ENCODE measurements at places on chromosomes 1 and 21.

DNA sequence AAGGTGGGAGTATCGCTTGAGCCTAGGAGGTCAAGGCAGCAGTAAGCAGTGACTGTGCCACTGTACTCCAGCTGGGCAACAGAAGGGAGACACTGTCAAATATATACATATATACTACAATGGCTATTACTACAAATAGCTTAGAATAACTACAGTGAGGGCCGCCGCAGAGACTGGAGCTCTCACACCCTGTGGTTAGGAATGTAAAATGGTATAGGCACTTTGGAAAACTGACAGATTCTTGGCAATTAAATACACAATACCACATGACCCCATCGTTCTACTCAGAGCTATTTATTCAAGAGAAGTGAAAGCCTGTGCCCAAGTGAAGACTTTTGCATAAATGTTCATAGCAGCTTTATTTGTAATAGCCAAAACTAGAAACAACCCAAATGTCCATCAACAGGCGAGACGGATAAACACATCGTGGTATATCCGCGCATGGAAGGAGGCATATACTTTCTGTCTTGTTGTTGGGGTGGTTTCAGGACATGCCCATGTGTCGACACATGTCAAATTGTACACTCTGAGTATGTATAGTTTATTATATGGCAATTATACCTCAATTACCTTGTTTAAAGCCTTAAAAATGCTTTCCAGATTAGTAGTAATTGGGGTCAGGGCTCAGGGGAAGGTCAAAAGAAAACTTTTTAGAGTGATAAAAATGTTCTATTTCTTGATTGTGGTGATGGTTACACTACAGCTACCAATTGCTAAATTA, 123.4 kb downstream of the RIPK4 start:
- DNase-seq, result no peak

DNA sequence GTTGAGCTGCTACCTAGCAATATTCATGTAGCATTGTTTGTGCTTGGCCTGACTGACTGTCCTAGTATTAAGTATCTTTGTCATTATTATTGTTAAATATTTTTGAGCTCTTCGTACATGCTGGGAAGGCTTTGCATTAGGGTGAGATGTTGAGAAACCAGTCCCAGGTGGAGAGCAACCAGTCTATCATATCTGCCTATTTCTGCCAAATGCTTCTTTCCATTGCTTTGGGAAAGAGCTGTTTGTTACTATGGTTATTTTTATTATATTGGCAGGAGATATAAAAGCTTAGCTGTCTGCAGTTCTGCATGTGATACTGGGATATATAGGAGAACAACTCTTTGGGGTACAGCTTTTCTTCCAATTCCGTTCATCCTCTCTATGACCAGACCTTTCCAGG, 85.1 kb downstream of the CLDN17 start:
- no peak for DNase-seq

GRCh38 chr1:46675549-46676314, 4.1 kb downstream of the TEX38 start:
- no peak for DNase-seq

DNA sequence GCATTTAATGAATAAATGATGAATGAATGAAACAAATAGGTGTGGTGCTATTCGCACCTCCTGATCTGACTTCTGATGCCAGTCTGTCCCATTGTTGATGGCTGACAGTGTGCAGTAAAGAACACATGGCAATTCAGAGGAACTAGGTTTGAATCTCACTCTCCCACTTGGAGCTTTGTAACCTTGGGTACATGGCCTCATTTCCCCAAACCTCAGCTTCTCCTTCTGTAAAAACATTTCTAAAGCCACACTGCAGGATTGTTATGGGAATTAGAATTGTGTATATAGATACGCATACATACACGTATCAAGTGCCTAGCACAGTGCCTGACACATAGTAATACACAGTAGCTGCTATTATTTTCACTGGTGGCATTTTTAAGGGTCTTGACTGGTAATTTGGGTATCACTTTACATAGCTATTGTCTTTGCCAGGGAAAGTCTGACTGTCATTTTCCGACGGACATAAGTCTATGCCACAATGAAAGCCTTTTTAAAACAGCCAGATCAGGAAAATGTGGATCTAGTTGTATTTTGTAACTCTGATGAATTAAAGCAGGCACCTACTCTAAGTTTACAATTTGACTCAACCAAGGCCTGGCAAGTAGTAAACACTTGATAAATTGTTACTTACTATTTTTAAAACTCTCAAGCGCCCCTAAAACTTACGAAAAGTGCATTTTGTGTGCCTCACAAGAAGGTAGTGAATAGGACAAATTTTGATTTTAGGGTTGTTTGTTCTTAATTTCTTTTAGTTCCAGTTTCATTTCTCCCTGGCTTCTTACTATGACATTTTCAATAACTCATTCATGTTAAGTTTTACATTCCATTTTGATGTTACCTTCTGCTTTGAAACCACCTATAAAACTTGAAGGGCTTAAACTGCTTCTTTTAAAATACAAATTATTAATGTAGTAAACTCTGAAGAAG, 164.4 kb downstream of the SDCCAG8 start:
- no peak for DNase-seq

DNA sequence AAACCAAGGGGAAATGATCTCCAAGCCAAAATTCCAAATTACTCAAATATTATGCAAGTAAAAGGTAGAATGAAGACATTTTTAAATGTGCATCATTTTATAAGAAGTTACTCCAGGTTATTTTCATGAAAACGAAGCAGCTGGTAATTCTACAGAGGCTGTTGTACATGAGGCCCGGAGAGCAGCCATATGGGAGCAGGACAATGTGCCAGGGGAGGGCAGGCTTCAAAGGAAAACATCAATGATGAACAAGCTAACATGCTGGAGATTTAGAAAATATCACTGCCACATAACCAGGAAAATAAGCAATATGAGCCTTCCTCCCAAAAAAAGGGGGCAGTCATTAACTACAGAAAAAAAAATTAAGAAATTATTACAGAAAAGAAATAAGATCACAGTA, 109.1 kb downstream of the TIAM1 start:
- peak; percentile 93 for DNase-seq

- DNase-seq, result no peak
Measured at GRCh38 chr21:26595971-26596370, 22.9 kb upstream of the CYYR1 start.

DNA sequence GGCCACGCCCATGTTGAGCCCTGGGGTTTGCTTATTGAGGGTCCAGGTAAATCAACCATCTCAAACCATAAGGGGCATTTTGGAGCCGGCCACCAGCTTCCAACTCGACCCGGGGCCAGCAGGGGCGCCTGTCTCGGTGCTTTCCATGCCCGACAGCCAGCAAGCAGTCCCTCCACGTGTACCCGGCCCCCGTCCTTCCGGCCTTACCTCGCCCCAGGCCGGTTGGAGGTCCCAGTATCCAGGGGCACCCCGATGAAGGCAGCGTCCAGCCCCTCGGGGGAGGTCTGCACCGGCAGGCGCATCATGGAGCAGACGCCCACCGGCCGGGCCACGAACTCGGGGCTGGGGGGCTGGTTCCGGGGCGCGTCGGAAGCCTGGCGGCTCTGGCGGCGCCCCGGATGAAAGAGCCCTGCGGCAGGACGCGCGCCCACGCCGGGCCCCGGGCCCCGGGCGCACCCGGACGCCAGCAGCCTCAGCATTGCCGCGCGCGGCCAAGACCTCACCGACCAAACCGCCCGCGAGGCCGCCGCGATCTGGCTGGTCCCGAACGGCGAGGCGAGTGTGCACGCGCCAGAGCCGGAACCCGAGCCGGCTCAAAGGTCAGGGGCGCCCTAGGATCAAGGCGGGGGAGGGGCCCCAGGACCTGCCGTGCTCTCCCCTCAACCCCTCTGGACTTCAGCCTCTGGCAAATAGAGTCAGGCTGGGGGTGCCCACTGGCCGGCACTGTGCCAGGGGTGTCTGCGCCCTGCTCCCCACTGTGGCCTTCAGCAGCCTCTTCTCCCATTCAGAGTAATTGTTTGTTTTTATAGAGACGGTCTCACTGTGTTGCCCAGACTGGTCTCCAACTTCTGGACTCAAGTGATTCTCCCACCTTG, at the start of gene AGMAT:
AGMAT (minus strand) TSS at position 563 of the 875 bp plus-strand sequence; CDS start at position 479, 84 bp downstream.
- DNase-seq, result no peak

DNA sequence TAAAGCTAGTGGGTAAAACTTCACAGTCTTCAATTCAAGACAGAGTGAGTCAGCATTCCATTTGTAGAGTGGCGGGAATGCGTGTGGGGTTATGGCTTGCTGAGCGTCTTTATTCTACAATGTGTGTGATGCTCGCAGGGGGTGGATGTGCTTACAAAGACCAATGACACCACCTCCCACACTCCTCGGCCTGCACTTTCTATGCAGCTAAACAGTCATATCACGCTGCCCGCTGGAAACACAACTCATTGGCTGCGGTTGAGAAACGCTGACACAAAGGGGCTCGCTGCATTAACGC, 298.5 kb downstream of the PCP4 start:
- DNase-seq, result no peak

DNA sequence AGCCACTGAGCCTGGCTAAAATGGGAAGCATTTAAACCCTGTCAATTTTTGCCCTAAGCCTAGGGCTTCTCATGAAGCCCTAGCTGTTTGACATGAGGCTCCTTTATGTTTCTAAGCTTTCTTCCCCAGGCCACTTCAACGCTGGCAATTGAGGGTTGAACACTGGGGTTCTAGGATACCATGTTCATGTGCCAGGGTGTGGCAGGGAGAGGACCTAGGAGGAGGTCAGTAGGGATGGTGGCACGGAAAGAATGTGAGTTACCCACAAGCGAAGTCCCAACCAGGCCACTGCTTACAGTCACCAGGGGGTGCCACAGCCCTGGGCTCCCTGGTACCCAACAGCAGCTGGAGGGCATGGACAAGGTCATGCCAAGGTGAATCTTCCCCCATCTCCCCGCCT, 90.8 kb upstream of the AJAP1 start:
- no peak for DNase-seq

DNA sequence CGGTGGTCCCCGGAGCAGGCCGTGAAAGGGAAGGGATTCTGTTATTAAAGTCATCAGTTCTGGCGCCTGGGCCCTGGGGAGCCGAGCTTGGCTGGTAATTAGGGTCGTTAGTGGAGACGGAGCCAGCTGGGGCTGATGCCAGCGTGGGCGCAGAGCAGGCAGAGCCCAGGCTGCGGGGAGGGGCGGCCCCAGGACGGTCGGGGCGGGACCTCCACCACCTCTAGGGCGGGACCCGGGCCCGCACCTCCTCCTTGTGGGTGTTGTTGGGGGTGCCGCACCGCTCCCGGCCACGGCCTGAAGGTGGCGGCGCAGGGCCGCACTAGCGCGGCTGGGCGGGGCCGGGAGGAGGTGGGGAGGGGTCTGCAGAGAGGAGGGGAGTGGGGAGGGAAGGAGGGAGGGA, 470.6 kb downstream of the PTPRU start:
- no peak for DNase-seq

DNA sequence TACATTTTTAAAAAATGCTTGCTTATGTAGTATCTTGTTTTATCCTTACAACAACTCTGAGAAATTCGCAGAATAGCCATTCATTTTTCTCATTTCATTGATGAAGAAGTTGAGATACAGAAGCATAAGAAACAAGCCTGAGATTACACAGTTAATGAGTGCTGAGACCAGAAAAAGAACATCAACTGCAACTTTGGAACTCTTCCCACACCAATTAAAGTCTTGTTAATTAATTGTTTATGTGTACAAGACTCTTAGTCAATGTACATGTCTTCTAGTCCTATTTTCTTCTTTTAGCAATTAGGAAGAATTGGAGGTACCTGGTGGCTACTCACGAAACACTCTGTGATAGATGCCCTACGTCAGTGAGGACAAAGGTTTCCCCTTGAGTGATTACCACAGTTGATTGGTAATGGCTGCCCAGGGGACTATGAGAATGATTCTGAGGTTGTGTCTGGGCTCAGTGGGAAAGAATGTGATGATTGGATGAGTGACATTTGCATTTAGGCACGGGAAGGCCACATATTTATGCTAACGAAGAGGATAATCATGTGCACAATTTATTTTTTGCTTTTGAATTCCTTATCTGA, 187.4 kb upstream of the KCNK2 start:
- no peak for DNase-seq

DNA sequence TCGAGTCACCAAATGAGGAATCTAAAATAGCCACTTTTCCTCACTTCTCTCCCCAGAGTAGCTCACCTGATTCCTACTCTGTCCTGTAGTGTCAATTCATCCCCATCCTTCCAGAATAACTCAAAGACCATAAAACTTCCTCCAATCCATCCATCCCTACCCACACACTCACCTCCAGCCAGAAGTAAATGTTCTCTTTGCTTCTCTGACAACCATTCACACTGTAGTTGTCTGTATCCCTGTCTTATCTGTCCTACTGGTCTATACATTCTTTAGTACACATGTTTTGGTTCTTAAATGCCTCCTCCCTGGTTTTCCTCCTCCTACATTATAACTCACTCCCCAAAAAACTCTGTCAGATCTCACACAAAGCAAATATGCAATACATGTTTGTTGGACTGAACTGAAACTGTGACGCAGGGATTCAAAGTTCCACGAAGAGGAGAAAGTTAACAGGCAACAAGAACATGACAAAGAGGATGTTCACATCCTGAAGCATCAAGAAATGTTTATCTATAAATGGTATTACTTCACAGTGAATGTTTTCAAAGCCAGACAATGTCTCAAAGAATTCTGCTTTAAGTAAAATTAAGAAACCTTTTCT, 11.0 kb downstream of the TP53BP2 start:
- DNase-seq, result no peak

DNA sequence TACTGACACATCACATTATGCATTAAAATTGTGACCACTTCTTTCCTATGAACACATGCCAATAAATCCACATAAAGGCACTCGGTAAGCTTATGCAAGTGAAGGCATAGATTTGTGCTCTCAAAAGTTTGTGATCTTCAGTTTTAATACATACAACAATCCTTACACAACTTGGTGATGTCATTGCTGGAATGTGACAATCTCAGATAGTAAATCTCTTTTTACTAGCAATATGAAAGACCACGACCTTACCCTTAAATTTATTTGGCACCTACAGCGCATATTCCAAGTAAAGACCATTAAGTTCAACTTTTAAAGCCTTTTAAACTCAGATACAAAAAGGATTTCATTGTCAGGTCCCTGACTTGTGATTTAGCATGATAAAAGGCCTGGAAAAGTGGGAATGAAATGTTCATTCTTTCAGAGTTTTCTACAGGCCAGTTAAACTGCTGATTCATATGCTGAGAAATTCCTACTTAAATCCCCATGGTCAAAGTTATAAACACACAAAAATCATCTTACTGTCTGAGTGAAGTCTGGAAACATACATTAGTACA, 157.4 kb downstream of the SIPA1L2 start:
- DNase-seq, result no peak

DNA sequence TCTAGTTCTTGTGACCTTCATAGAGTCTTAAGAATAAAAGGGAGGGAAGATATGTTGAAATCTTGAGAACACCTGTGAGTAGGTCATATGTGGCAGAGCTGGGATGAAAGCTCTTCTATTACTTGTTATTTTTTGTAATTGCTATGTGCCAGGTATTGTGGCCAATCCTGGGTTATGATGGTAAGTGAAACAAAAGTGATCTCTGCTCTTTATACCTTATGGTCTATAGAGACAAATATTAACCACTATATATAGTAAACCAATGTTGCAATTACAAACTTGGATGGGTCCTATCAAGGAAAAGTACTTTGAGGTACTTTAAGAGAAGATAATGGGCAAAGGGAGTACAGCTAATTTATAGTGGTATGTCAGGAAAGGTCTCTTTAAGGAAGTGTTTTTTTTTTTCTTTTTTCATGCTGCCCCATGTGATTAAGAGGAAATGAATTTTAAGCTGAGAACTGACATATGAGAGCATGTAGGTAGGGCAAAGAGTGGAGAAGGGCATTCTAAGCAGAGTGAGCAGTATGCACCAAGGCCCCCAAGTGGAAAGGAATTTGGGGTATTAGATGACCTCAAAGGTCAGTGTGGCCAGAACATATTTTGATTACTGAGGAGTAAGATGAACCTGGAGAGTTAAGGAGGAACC, 43.3 kb downstream of the POU2F1 start:
- no peak for DNase-seq

- no peak for DNase-seq
Measured at GRCh38 chr1:31800674-31800967, 15.2 kb downstream of the SPOCD1 start.

Data from G401 (cell line).